ENCODE measurements at places on chromosomes 7 and 10.

- no peak for DNase-seq
Measured at GRCh38 chr7:157791261-157791660, 454.5 kb downstream of the DNAJB6 start.

- no peak for DNase-seq
Measured at GRCh38 chr10:29522918-29523317, 111.9 kb downstream of the SVIL start.

- DNase-seq, result no peak
Measured at GRCh38 chr7:33459340-33459751, 330.0 kb downstream of the BBS9 start.

GRCh38 chr10:88036126-88036525 is 172.7 kb downstream of the PTEN start:
- no peak for DNase-seq

GRCh38 chr10:17655009-17655408 is 11.1 kb downstream of the STAM start:
- DNase-seq, result no peak

- no peak for DNase-seq
Measured at GRCh38 chr10:74738052-74738451, 88.3 kb upstream of the KAT6B start.

DNA sequence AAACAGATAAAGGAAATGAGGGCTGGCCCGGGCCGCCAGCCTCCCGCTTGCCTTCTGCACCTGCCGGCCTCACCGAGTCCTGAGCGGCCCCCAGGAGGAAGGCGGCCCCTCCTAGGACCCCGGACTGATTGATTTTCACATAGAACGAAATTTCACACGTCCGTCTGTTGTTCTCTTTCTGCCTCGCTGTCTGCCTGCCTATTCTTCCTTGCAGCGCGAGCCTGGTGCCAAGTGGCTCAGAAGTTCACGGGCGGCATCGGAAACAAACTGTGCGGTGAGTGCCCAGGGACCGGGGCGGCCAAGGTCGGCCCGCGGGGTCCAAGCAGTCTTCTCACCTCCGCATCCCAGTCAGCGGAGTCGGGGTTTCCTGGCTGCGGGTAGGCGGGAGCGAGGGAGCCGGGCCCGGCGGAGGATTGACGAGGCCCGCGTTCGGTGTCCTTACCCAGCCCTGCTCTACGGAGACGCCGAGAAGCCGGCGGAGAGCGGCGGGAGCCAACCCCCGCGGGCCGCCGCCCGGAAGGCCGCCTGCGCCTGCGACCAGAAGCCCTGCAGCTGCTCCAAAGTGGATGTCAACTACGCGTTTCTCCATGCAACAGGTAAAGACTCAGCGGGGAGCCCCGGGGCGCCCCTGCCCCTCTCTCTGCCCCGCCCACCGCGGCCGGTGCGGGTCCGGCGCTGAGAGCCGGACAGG is 967 bp downstream of the GAD2 start:
- no peak for DNase-seq

Measured in left ventricle myocardium superior (tissue), 1 donor.